Activated CD4-positive, alpha-beta T cell treated with anti-CD3 and anti-CD28 coated beads, Interleukin-2, amount 10 ng/mL, durations not matched to agents 7 days and 5 days (primary cell): ENCODE measurements at places on chromosomes 6 and 20. TPM values are rescaled to one million over a fixed set of nuclear protein-coding genes. Genes with fewer than 3 reads are reported as not detected.

DNA sequence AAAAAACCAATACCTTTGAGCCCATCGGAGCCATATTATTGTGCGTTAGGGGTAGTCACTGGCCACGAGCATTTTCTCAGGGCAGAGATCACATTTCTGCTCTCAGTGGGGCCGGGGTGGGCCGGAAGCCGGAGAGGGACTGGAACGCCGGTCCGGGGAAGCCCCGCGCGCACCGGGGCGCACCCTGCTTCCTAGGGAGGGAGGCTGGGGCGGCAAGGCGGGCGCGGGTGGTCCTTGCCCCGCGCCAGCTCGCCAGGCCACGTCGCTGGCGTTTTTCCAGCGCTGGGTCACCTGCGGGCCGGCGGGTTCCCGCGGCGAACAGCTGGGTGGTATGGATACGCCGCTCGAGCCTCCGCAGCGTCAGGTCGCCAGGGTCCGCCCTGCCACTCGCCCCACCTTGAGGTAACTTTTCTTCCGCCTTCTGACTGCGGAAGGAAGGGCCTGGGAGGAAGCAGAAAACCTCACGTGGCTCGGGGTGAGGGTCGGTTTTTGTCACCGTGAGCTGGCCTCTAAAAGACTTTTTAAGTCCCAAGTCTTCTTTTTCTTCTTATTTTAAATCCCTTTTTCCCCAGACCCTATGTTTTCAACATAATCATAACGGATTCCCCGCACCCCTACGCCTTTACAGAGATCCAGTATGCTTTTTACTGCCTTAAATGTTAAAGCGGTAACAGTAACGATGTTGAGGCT lies 2.7 kb upstream of the EEF1A1 start:
- H3K36me3 ChIP-seq, result peaks cover 24% of the 10 kb centered on the region

DNA sequence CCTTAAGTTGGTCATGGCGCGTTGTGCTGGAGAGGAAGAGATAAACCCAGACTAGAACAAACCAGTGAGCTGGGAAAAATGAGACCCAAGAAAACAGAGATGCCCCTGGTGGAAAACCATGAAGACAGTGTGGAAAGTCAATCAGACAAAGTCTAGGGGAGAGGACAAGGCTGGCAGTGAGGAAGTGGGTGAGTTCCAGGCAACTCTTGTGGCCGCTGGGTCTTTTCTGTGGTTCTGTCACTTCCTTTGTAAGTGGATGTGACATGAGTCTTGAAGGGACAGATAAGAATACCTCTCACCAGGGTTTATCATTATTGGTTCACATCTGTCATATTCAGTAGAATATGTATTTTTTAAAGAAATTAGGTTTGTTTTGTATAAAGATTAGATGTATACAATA lies 738.4 kb downstream of the DHX35 start:
- no peak overlapping the region for H3K27ac ChIP-seq
- no peaks in the 10 kb centered on the region for H3K36me3 ChIP-seq
- no peak overlapping the region for H3K4me3 ChIP-seq
- no peaks in the 10 kb centered on the region for H3K27me3 ChIP-seq

GRCh38 chr20:56245761-56246160 lies 2.8 kb upstream of the MC3R start:
- no peak for DNase-seq
- H3K4me1 ChIP-seq, result no peaks in the 10 kb centered on the region
- H3K36me3 ChIP-seq, result no peaks in the 10 kb centered on the region
- no peak overlapping the region for H3K27ac ChIP-seq

BEND6 gene
- not detected for total RNA-seq

DNA sequence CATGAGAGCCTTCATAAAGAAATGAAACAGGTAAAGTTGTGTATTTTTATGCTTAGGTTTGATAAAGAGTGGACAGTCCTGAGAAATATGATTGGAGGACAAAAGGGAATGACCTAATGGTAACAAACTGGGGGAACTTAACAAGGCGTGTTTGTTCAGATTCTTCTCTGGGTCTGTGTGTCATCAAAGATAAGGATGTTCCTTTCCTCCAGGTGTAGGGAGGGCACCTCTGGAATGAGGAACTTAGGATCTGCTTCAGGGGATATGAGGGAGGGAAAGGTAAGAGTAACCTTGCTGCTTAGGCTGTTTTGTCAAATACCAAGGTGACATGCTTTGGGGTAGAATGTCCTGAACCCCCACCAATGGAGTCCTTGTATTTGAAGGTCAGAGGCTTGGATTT lies 291.9 kb downstream of the KCNQ5 start:
- no peak overlapping the region for H3K27ac ChIP-seq
- no peak overlapping the region for H3K4me3 ChIP-seq
- no peak for DNase-seq
- no peaks in the 10 kb centered on the region for H3K4me1 ChIP-seq

OPRL1 gene
- total RNA-seq, result 1.6 TPM

GRCh38 chr6:160428818-160429619 lies 80.8 kb downstream of the SLC22A3 start:
- H3K27me3 ChIP-seq, result peaks cover 27% of the 10 kb centered on the region
- H3K27ac ChIP-seq, result no peak overlapping the region
- no peaks in the 10 kb centered on the region for H3K36me3 ChIP-seq
- no peak for DNase-seq
- peaks cover 7% of the 10 kb centered on the region for H3K4me1 ChIP-seq

DNA sequence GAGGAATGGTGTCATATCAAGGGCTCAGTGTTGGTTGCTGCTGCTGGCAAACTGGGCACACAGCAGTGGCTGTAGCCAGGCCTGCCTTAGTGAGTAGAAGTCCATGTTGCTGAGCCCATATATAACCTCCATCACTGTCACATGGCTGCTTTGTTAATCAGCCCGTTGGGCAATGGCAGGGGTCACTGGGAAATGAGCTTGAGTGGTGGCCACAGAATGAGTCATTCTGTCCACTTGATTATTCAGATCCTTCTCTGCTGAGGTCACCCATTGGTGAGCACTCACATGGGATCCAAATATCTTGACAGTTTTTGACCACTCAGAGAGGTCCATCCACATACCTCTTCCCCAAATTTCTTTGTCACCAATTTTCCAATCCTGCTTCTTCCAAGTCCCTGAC lies 898.9 kb upstream of the EYS start:
- H3K27ac ChIP-seq, result no peak overlapping the region
- no peaks in the 10 kb centered on the region for H3K36me3 ChIP-seq
- no peak for DNase-seq

- H3K27me3 ChIP-seq, result no peaks in the 10 kb centered on the region
- no peak overlapping the region for H3K4me3 ChIP-seq
- no peak for DNase-seq
- H3K36me3 ChIP-seq, result peaks cover 63% of the 10 kb centered on the region
- no peak overlapping the region for H3K27ac ChIP-seq
Observed at GRCh38 chr6:132746048-132746447, 11.7 kb downstream of the VNN2 start.

DNA sequence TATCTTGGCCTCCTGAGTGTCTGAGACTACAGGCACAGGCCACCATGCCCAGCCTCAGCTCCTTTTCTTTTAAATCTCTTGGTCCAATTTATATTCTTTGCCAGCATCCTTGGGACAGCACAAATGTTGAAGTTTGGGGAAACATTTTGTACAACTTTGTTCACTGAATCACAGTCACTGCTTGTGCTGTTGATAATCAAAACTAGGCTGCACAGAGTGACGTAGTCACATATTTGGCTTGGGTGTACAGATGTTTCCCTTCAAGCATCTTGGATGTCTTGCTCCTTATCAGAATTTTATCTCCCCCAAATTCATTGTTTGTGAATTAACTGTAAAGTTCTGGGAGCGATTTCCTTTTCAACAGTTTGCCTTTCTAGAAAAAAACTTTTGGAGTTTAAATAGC lies 17.9 kb downstream of the CARMIL1 start:
- DNase-seq, result no peak
- H3K36me3 ChIP-seq, result no peaks in the 10 kb centered on the region
- no peaks in the 10 kb centered on the region for H3K27me3 ChIP-seq
- no peak overlapping the region for H3K27ac ChIP-seq
- H3K4me1 ChIP-seq, result peaks cover 2% of the 10 kb centered on the region
- no peak overlapping the region for H3K4me3 ChIP-seq

NANP gene
- total RNA-seq, result 5.8 TPM

RIPPLY2 gene
- not detected for total RNA-seq

ULBP1 gene
- 0.67 TPM for total RNA-seq

LST1 gene
- 36.8 TPM for total RNA-seq

GRCh38 chr6:89242574-89243330 lies 25.6 kb upstream of the GABRR1 start:
- H3K4me1 ChIP-seq, result peaks cover 27% of the 10 kb centered on the region
- no peak overlapping the region for H3K4me3 ChIP-seq
- peak; percentile 11 for DNase-seq
- H3K36me3 ChIP-seq, result no peaks in the 10 kb centered on the region

GRCh38 chr6:124956018-124956417 lies 6.2 kb upstream of the RNF217 start:
- H3K4me3 ChIP-seq, result no peak overlapping the region
- H3K36me3 ChIP-seq, result no peaks in the 10 kb centered on the region
- peaks cover 32% of the 10 kb centered on the region for H3K27me3 ChIP-seq
- H3K4me1 ChIP-seq, result no peaks in the 10 kb centered on the region
- no peak overlapping the region for H3K27ac ChIP-seq
- DNase-seq, result no peak

- no peaks in the 10 kb centered on the region for H3K27me3 ChIP-seq
- no peaks in the 10 kb centered on the region for H3K4me1 ChIP-seq
- peaks cover 2% of the 10 kb centered on the region for H3K36me3 ChIP-seq
- DNase-seq, result no peak
- H3K27ac ChIP-seq, result no peak overlapping the region
Observed at GRCh38 chr6:1496092-1496491, 106.7 kb downstream of the FOXF2 start.

UBE2V1 gene
- 111 TPM for total RNA-seq

- no peaks in the 10 kb centered on the region for H3K36me3 ChIP-seq
- no peak for DNase-seq
- H3K27me3 ChIP-seq, result peaks cover 10% of the 10 kb centered on the region
Observed at GRCh38 chr20:18773566-18773965, 40.0 kb upstream of the SCP2D1 start.
